ENCODE measurements at places on chromosomes 6 and 20. TPM values are rescaled to one million over a fixed set of nuclear protein-coding genes. Genes with fewer than 3 reads are reported as not detected.
A peak's percentile ranks its signal among the peaks of the same experiment; 100 is the strongest.

DNA sequence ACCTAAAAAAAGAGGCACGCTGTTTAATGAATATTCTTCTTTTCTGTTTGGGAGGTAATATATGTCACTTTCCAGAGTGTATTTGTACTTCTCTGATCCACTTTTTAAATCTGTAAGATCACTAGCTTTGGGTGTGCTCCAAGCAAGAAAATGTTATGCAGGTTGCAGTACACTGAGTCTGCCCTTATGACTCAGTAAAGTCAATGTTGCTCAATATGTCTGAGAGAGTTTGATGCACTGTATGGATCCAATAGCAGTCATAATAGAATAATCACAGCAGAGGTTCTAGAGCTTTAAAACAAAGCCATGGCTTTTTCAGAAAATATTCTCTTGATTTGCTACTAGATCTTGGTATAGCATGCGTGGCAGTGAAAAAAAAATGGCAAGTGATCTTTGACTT lies 525.3 kb upstream of the HTR1E start:
- DNase-seq: no peak

GRCh38 chr6:27101824-27102223 lies 145.7 kb upstream of the PRSS16 start:
- DNase-seq: no peak

- peak; percentile 79 for DNase-seq
Measured at GRCh38 chr6:26158581-26159356, 71.5 kb downstream of the HFE start.

- DNase-seq: no peak
Measured at GRCh38 chr6:13979284-13980171, 54.8 kb downstream of the RNF182 start.

Gene ZC2HC1B
- total RNA-seq: not detected

Gene CRIP3
- not detected for total RNA-seq

Gene DSE
- total RNA-seq: 93.3 TPM

Gene IL17A
- not detected for total RNA-seq

Gene SYTL3
- total RNA-seq: 1.3 TPM

Measured in fibroblast of villous mesenchyme (primary cell).